NK-92 treated with Interleukin-12 subunit alpha and Interleukin-12 subunit beta, amount 100 ng/mL, for 24 hours (cell line): ENCODE measurements at places on chromosomes 12 and 14.

- no peak for DNase-seq
Observed at GRCh38 chr12:42221726-42222125, 16.3 kb downstream of the YAF2 start.

DNA sequence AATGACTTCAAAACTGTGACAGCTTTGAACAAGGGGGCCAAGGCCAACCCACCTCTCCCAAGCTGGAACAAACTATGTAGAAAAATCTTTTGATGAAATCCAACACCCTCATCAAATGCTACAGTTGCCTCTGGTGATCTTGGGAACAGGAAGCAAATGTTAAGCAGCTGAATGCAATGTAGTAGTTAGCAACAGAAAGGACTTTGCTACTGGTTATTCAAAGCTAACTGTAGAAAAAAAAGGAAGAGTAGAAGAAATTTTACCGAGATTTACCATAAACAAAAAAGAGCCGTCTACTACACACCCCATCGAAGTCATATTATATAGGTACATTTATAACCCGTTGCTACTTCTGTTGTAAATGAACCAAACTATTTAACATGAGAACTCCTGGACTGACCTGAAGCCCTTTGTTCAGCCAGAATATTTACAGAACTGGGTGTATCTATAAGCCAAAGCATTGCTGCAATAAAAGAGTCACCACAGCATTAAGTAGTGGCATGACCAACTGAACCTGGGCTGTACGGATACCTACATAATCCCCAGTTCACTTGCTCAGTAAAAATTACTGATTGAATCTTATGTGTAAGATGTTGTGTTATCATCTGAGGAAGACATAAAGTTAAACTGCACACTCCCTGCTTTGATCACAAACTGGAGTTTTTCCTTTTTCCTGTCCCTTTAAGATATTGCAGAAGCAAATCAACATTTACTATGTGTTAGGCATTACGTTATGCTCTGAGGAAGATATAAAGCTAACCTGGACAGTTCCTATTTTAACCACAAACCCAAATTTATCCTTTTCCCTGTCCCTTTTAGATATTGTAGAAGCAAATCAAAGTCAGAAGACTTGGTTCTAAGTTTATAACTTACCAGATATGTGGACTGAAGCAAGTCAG is 25.1 kb downstream of the SYNJ2BP start:
- DNase-seq, result no peak

GRCh38 chr12:109432842-109433304 is 44.2 kb downstream of the KCTD10 start:
- peak; percentile 25 for DNase-seq

GRCh38 chr12:47807338-47807737 is 12.4 kb downstream of the HDAC7 start:
- DNase-seq, result no peak

GRCh38 chr12:33322519-33322918 is 117.1 kb downstream of the SYT10 start:
- no peak for DNase-seq

DNA sequence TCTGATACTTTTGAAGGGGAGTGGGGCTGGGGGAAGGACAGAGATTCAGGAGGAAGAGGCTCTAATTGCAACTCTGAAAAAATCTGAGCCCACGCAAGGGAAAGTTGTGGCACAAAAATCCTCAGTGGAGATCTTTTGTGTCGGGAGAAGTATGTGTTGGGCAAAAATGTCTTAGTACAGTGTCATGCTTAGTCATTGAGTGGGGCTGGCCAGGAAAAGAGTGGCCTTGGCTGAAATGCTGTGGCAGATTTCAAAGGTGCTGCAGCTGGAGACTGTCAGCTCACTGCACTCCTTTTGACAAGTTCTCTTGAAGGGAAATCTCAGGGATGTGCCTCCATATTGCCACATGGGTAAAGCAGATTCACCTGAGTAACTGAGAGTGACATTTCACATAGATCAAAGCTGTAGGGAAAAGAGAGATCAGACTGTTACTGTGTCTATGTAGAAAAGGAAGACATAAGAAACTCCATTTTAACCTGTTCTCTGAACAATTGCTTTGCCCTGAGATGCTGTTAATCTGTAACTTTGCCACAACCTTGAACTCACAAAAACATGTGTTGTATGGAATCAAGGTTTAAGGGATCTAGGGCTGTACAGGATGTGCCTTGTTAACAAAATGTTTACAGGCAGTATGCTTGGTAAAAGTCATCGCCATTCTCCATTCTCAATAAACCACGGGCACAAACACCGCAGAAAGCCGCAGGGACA is 36.0 kb upstream of the GLIPR1 start:
- DNase-seq, result no peak

- no peak for DNase-seq
Observed at GRCh38 chr14:63682727-63683593, 41.3 kb upstream of the WDR89 start.

DNA sequence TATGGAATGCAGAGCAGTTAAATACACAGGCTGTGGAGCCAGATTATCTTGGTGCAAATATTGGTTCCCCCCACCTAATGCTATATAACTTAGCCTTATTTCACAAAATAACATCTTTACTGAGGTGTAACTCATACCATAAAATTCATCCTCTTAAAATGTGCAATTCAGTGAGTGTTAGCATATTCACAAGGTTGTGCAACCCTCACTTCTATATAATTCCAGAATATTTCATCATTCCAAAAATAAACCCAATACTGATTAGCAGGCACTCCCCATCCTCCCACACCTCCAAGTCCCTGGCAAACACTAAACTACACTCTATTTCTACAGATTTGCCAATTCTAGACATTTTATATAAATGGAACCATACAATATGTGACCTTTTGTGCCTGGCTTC is 116.3 kb upstream of the CNTN1 start:
- DNase-seq, result no peak

DNA sequence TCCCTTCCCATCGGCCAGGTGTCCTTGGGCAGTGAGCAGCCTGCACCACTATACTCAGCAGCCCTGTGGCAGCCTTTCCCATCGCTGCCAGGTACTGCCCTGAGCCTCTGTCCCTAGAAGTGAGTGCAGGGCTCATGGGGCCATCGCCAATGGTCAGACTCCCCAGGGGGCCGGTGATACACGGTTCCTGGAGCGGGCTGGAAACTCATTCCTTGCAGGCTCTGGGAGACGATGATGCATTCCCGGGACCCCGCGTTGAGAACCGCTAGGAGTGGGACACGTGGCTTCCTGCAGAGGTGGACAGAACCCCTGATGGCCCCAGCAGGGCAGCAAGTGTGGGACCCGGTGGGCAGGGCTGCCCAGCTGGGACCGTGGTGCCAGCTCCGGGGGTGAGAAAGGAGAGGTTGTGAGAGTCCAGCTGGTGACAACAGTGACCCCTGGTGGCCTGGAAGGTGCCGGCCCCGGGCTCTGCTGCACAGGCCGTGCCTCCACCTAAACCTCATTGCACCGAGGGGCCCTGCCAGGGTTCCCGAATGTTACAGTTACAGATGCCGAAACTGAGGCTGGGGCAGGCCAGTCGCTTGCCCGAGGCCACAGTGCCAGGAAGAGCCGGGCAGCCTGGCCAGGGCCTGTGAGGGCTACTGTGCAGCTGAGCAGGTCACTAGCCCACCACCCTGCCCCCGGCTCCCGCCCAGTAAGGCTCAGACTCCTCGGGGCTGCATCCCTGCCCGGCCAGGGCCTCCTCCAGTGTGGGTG is 33.8 kb downstream of the FBRSL1 start:
- peak; percentile 12 for DNase-seq

DNA sequence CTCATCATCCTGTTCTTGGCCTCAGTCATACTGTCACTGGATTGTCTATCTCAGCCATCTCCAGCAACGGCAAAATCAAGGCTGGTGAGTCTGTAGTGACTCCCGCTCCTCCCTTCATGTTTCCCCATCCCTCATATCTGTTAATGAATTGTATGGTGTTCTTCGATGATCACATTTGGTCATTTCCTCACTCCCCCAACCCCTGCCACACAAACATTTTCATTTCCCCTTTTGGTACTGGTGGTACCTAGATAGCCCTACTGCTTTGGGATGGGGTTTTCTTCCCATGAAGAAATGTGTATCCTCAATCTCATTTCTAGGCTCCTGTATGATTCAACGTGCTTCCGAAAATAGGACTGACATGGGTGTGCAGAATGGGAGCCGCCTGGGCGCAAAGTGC is 2.7 kb upstream of the KLHL33 start:
- no peak for DNase-seq

DNA sequence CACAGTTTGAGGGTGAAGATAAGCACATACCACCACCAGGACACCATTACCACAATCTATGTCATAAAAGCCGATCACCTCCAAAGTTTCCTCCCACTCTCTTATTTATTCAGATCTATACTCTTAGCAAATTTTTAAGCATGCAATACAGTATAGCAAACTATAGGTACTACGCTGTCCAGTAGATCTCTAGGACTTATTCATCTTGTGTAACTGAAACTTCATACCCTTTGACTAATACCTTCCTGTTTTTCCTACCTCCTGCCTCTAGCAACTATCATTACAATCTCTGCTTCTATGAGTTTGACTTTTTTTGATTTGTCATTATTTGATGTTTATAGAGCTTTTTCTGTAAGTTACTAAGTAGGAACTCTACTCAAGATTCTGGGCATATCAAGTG is 84.5 kb upstream of the MANSC4 start:
- no peak for DNase-seq

DNA sequence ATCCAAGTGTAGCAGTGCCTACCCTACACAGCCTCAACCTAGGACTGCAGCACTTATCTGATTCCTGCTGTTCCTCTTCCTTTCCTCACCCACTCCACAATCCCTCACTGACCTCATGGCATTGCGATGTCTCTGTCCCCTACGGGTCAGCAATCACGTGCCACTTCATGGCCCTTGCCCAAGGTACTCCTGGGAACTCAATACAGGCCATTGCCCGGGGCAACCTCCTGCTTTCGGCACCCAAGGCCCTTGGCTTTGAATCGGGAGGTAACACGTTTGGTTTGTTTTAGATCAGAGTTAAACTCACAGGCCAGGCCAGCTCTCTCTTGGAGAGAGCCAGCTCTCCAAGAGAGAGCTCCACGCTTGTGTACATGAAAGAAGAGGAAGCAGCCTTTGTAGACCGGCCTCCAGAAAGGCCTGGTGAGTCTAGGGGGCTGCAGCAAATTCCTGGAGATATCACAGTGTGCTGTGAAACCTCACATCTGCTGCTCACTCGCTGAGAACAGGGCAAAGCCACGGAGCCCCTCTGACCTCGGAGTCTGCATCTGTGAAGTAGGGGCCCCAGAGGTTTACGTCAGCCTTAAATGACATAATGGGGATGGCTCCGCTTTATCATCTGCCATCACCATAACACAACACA is 12.2 kb downstream of the CLMN start:
- DNase-seq, result no peak

- no peak for DNase-seq
Observed at GRCh38 chr14:58362798-58363412, 32.8 kb upstream of the TOMM20L start.

DNA sequence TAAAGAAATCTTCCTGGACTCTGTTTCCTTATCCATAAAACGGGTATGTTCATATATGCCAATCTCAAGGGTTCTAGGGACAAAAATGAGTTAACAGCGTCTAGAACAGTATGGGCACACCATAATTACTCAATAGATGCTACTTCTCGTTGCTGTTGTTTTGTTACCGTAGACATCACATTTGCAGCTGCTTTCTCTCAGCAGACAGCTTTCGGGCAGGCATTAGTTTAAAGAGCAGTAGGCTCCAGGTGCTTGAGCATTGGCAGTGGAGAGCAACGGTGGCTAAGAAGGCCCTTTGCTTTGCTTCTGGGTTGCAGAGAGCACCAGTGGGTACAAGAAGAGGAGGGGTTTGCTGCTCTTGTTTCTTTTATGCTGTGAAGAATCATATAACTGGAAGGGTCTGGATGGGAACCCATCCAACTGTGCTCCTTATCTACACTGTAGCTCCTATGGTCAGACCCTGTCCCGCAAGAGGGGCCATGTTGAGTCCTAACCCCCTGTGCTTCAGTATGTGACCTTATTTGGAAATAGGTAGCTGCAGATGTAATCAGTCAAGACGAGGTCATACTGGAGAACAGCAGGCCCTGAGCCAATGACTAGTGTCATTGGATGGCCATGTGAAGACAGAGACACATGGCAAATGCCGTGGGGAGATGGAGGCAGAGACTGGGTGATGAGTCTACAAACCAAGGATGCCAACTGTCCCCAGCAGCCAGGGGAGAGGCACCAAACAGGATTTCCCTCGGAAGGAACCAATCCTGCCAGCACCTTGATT is 120.0 kb downstream of the RBM19 start:
- DNase-seq, result no peak

DNA sequence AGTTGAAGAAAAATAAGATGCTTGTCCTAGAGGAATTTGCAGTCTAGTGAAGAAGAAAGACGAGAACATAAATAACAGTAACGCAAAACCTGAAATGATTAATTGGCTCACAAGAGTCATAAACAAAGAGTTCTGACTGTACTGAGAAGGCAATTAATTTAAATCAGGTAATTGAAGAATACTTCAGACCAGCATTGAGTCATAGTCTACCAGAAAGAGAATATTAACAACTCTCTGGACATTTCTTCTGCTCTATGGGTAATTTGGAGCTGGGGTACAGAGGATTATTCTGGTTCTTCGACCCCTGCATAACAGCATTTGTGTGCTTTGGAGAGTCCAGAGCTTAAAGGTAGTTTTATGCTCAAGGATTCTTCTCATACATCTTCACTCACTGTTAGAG is 390.3 kb upstream of the DCN start:
- no peak for DNase-seq

DNA sequence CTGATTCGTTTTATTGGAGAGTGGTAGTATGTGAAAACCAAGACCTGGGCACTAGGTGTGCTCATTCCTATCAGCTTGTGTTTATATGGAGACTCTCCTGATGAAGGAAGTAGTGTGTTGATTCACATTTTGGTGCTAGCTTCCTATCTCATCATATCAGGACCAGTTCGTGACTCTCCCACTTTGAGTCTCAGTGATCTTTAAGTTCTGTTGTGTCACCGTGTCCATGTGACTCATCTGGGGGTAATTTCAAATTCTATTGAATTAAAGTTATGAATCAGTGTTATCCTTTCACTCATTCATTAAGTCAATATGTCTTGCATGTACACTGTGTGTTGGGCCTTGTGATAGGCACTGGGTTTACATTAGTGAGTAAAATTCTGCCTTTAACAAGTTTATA is 180.2 kb downstream of the CACNA1C start:
- no peak for DNase-seq

GRCh38 chr12:77045183-77045582 is 20.2 kb downstream of the E2F7 start:
- no peak for DNase-seq

GRCh38 chr12:117010693-117011451 is 88.3 kb downstream of the TESC start:
- no peak for DNase-seq

DNA sequence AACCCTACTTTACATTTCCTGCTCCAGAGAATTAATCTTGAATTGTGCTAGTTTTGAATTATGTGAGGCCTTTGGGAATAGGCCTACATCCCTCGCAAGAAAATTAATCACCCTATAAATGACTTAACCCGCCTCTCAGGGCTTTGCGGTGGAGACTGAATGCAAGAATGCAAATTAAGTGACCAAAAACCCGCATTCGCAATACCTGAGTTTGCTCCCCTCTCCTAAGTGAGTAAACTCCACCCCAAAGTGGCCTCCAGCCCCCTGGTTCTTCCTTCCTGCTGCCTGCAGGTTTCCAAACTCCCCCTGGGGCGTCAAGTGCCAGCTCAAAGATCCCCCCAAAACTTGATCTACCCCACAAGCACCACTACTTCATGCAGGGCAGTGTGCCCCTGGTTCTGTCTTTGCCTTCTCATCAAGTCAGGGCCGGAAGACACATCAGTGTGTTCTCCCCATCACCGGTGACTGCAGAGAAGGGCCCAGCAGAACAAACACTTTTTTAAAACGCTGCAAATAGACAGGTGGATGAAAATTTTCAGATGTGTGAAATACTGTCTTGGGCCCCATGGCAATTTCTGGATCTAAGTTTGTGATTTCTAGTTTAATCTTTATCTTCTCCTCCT is 644.7 kb downstream of the VRK1 start:
- no peak for DNase-seq
